ENCODE measurements at places on chromosomes 2 and 18.

GRCh38 chr2:105731511-105731910 lies 13.2 kb upstream of the NCK2 start:
- DNase-seq: peak; percentile 85

GRCh38 chr2:206984206-206984605 lies 44.9 kb downstream of the CPO start:
- peak; percentile 47 for DNase-seq

DNA sequence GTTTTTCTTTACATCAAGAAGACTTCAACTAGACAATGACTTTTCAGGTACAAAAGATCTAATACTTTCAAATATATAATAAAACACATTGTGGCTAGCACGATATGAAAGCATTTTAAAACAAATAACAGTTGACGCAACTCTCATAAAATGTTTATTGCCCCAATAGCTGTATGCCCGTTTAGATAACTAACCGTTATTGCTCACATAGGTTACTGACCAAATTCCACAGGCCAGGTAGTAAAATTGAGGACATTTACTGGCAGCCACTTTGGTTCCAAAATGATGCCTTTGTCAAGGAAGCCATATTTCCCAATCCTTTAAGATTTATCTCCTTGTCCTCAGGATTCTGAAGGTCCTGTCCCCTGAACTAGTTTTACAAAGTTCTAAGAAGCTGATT lies 2.9 kb upstream of the REG1B start:
- DNase-seq: no peak

- no peak for DNase-seq
These were observed 381.0 kb upstream of the ID2 start for GRCh38 chr2:8300905-8301304.

DNA sequence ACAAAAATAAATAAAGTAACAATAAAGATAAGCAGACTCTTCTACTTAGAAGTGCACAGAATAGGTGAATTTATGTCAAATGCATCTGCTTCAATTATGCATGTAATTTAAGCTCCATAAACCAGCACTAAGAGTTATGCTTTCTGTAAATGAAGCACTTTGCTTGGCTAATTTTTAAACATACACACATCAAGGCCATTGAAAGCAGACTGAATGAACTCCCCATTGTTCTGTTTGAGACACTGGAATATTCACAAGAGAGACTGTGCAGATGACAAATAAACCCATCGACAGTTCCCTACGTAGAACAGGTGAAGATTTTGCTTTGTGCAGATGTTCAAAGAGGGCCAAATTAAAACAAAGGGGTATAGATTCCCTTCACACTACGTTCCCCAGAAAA lies 133.4 kb downstream of the PID1 start:
- DNase-seq: no peak

DNA sequence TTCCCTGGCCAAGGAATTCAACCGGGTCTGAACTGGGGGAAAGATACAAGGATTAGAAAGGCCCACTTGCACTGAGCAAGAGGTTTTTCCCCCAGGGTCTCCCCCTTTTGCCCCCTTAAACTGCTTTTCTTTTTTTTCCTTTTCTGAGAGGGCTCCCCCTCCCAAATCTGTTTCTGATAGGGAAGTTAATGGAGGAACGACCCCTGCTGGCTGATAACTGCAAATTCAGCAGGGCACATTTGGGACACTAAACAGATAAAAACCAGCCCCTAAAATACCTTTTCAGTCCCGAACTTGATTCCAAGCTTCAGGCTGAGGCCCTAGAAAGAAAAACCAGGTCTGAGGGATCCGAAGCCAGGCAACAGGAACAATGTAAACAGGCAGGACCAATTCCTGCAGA lies 1012.4 kb upstream of the CRIM1 start:
- peak; percentile 30 for DNase-seq

GRCh38 chr18:79740521-79741361 lies 57.0 kb upstream of the KCNG2 start:
- peak; percentile 93 for DNase-seq

GRCh38 chr2:218081063-218081462 lies 12.0 kb downstream of the RUFY4 start:
- DNase-seq: peak; percentile 31

- DNase-seq: no peak
These were observed 14.6 kb downstream of the ENOSF1 start for GRCh38 chr18:697800-698199.

GRCh38 chr2:101983486-101983885 lies 8.3 kb upstream of the IL1R2 start:
- no peak for DNase-seq
